ENCODE measurements at places on chromosomes 11 and 22.

DNA sequence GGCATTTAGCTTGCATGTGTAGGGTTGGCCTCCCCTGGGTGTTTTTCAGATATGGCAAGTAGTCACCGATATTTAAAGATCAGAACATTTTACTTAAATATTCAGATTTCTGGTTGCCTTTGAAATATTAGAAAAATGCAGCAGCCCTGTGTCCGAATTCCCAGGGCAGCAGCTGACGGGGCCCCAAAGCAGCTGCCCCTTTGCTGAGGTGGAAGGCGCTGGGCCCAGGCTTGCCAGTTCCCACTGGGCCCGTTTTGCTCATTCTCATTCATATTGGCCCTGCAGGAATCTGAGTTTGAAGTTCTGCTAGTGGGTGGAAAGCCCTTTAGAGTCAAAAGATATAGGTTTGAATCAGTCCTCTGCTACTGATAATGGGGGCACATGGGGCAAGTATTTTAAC, 692.1 kb downstream of the OPCML start:
- DNase-seq = no peak

DNA sequence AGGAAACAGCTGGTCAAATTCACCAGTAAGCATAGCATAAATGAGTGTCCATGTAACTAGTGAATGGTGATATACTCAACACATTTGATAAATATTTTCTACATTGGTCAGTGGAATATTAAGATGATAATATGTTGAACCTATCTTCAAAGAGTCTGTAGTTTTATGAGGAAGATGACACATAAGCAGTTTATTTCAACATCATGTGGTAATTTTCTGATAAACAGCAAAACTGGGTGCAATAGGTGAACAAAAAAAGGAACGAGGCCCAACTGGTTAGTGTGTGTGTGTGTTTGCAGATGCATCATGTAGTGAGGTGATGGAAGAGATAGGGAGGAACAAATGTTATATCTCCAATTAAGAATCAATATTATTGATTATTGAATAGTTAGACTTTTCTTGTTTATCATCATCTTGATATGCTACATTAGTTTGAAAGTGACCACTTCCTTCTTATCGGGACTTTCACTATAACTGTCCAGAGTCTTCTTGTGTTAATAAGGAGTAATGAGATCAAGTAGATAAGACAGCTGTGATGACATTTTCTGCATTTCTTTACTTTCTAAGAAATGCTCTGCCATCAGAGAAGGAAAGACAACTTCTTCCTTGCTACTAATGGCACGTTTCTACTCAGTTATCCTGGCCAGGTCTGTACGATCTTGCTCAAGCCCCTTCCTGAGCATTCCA, 270.7 kb downstream of the ETS1 start:
- DNase-seq = no peak

GRCh38 chr11:119376197-119376847, 5.2 kb downstream of the USP2 start:
- DNase-seq = no peak

- no peak for DNase-seq
These were observed 43.2 kb downstream of the ARHGAP42 start for GRCh38 chr11:100730266-100730665.

DNA sequence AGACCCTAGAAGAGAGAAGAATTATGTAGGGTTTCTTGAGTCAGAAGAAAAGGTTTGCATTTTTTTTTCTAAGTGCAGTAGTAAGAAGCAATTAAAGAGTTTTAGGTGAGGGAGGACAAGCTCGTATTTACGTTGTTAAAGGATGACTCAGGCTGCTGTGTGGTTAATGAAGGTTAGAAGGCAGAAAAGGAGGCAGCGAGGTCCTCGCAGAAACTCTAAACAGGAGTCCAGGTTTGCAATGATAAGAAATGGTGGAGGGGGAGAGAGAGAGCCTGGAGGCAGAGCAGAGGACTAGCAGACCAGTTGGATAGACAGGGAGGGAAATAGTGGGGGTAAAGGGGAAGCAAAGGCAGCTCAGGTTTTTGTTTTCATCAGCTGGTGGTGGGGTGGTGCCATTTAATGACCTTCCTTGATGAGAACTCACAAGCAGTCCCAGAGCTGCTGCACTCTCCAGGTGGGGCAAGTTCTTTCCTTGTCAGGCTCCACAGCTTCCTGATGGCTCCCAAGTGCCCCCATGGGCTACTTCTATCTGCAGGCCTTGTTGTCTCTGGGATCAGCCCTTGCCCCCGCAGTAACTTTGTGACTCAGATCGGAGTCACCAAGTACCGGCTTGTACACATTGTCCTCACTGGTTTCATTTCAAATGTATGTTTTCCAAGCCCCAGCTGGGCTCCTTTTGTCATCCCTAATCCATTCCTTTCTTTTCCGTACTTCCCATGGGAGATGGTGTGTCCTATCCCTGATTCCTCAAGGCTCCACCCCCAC, 8.3 kb upstream of the INSC start:
- DNase-seq = no peak

GRCh38 chr11:64729851-64730382, 6.9 kb upstream of the NRXN2 start:
- DNase-seq = peak; percentile 51

GRCh38 chr11:69778373-69778772, 3.2 kb upstream of the FGF4 start:
- no peak for DNase-seq

GRCh38 chr11:129613071-129613470, 202.6 kb upstream of the TMEM45B start:
- DNase-seq = no peak

- DNase-seq = no peak
These were observed 167.6 kb upstream of the SESN3 start for GRCh38 chr11:95398437-95399112.

All from stimulated activated CD4-positive, alpha-beta T cell treated with anti-CD3 and anti-CD28 coated beads, Interleukin-2, amount 100 ng/mL, for 24 hours (primary cell).